ENCODE measurements at places on chromosomes 2 and 18. TPM values are rescaled to one million over a fixed set of nuclear protein-coding genes. Genes with fewer than 3 reads are reported as not detected.
A peak's percentile ranks its signal among the peaks of the same experiment; 100 is the strongest.

GRCh38 chr2:26173776-26174482, 1.0 kb downstream of the GAREM2 start:
- H3K27me3 ChIP-seq: peaks cover 2% of the 10 kb centered on the region
- H3K4me3 ChIP-seq: peak overlapping the region; percentile 70
- H3K27ac ChIP-seq: no peak overlapping the region
- H3K4me1 ChIP-seq: peaks cover 4% of the 10 kb centered on the region
- DNase-seq: no peak

DNA sequence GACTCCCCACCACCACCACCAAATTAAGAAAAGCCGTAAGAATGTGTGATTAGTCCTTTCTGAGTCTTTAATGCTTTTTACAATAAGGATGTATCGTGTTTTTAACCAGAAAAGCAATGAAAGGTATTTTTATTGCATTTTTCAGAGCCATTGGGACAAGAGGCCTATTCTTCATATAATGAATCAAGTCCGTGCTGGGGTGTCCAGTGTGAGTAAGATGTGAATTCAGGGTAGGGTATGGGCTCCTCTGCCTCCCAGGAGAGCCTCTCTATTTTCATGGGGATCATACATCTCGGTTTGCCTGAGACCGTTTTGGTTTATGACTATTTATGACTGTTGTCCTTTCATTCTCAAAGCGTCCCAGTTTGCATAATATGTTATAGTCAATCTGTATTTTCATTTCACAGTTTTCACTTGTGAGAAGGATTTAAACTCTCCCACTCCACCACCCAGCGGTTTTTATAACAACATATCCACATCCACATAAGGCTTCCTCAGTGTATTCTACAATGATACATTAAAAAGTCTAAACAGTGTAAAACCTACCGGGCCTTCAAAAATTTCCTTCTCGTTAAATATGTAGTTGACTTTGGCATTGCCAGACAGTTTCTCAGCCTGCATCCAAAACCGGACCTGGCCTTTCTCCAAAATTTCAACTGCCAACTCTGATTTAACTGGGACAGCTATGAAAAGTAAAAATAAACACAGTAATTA, 80.8 kb upstream of the LPIN2 start:
- H3K4me1 ChIP-seq: no peaks in the 10 kb centered on the region
- no peak overlapping the region for H3K4me3 ChIP-seq
- H3K27me3 ChIP-seq: no peaks in the 10 kb centered on the region
- H3K36me3 ChIP-seq: no peaks in the 10 kb centered on the region
- DNase-seq: no peak

- no peak overlapping the region for H3K4me3 ChIP-seq
- H3K4me1 ChIP-seq: peaks cover 11% of the 10 kb centered on the region
- no peak overlapping the region for H3K27ac ChIP-seq
- H3K27me3 ChIP-seq: peaks cover 21% of the 10 kb centered on the region
- no peaks in the 10 kb centered on the region for H3K36me3 ChIP-seq
- no peak for DNase-seq
Observed at GRCh38 chr18:36189486-36189885, 2.2 kb downstream of the MOCOS start.

GRCh38 chr2:165818920-165819319, 24.9 kb upstream of the GALNT3 start:
- H3K27ac ChIP-seq: no peak overlapping the region
- no peaks in the 10 kb centered on the region for H3K36me3 ChIP-seq
- no peaks in the 10 kb centered on the region for H3K27me3 ChIP-seq
- H3K4me1 ChIP-seq: no peaks in the 10 kb centered on the region

GRCh38 chr2:233012301-233012971, 620 bp downstream of the NGEF start:
- no peaks in the 10 kb centered on the region for H3K27me3 ChIP-seq
- H3K4me3 ChIP-seq: no peak overlapping the region
- H3K36me3 ChIP-seq: no peaks in the 10 kb centered on the region
- no peaks in the 10 kb centered on the region for H3K4me1 ChIP-seq

- H3K4me3 ChIP-seq: no peak overlapping the region
- H3K36me3 ChIP-seq: no peaks in the 10 kb centered on the region
- no peak for DNase-seq
- no peaks in the 10 kb centered on the region for H3K27me3 ChIP-seq
Observed at GRCh38 chr2:1400943-1401735, 12.1 kb upstream of the TPO start.

DNA sequence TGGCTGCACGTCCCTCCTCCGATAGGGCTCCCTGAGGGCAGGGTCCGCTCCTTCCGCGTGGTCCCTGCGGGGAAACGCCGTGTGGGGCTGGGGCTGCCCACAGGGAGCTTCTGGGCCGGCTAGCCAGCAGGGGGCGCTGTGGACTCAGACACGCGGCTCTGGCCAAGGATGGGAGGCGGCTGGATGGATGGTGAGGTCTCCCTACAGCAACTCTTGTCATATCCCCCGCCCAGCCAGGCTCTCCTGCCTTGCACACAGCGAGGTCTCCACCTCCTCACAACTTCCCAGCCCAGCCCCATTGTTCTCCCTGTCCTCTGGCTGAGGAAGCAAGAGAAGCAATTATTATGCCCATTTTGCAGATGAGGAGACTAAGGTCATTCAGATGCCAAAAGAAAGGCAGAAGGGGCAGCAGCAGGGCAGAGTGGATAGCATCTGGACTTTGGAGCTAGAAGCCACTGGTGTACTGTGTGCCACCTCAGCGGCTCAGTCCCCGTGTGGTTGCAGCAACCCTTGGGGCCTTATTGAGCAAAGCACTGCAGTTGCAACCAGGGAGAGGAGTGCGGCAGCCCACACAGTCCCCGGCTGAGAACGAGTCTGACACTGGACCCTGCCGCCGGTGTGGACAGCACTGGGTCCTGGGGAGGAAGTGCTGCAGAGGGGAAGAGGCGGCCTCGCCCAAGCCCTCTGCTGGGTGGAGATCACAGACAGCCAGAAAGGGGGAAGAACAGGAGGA, 99.0 kb downstream of the ZFP36L2 start:
- H3K27me3 ChIP-seq: no peaks in the 10 kb centered on the region
- no peaks in the 10 kb centered on the region for H3K36me3 ChIP-seq
- no peak overlapping the region for H3K27ac ChIP-seq
- H3K4me1 ChIP-seq: no peaks in the 10 kb centered on the region

GRCh38 chr18:76686737-76687231, 135.6 kb upstream of the ZNF236 start:
- H3K4me1 ChIP-seq: no peaks in the 10 kb centered on the region
- H3K27me3 ChIP-seq: no peaks in the 10 kb centered on the region
- peak; percentile 67 for DNase-seq
- no peak overlapping the region for H3K4me3 ChIP-seq

GRCh38 chr2:58601017-58601416, 359.9 kb upstream of the FANCL start:
- no peak overlapping the region for H3K27ac ChIP-seq
- no peak overlapping the region for H3K4me3 ChIP-seq
- no peak for DNase-seq

DNA sequence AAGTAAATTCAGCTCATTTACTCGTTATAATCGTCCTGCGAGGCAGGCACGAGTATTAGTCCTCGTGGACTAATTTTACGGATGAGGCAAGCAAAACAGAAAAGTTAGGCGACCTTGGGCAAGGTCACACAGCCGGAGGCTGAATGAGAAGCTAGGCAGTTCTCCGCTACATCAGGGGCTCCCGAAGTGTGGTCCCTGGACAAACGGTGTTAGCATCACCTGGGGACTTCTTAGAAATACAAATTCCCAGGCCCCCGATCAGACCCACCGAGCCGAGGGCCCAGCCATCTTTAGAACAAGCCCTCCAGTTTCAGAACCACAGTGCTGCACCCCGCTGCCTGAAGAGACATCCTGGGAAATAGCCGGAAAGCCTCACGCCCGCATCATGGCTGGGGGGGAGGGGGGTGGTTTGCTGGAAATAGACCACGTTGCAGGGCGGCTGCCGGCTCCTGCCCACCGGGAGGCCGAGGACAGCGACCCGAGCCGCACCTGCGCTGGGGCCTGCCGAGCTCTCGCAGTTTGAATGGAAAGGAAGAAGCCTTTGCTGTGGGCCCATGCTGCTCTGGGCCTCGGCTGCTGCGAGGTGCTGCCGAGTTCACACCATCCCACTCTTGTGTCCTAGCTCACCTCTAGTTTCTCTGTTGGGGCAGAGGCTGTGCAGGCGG, 72.2 kb downstream of the TFCP2L1 start:
- H3K27me3 ChIP-seq: no peaks in the 10 kb centered on the region
- no peak overlapping the region for H3K4me3 ChIP-seq
- no peak overlapping the region for H3K27ac ChIP-seq
- no peak for DNase-seq

- no peak overlapping the region for H3K27ac ChIP-seq
- H3K4me1 ChIP-seq: peaks cover 3% of the 10 kb centered on the region
- no peaks in the 10 kb centered on the region for H3K27me3 ChIP-seq
- no peak for DNase-seq
- H3K4me3 ChIP-seq: no peak overlapping the region
Observed at GRCh38 chr2:74873678-74874640, 40.0 kb downstream of the HK2 start.

DNA sequence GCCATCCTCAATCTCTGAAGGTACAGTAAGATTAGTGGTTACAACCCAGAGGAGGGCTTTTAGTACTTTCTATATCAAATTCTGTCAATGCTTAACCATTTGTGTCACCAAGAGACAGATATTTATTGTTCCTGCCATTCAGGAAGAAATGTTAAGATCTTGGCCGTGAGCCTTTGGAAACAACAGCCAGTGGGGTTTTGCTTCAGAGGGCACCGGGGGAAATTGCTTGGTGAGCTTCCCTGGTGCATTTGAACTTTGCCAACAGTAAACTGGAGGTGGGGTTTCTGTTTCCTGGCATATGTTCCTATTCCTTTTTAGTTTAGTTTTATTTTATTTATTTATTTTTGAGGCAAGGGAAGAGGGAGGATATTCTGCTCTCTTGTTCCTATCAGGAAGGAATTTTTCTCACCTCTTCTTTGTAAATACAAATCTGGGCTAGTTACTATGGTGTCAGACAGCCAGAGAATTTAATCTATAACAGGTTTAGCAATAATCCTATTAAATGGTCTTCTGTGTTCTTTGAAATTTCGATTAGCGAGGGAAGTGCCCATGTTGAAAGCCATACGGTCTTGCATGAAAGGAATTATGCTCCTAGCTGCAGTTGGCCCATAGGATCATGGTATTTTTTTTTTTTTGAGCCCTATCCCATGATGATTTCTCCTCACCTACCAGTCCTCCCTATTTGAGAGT, 95.7 kb downstream of the MAIP1 start:
- DNase-seq: no peak
- H3K4me3 ChIP-seq: no peak overlapping the region
- no peaks in the 10 kb centered on the region for H3K36me3 ChIP-seq
- H3K4me1 ChIP-seq: no peaks in the 10 kb centered on the region

DNA sequence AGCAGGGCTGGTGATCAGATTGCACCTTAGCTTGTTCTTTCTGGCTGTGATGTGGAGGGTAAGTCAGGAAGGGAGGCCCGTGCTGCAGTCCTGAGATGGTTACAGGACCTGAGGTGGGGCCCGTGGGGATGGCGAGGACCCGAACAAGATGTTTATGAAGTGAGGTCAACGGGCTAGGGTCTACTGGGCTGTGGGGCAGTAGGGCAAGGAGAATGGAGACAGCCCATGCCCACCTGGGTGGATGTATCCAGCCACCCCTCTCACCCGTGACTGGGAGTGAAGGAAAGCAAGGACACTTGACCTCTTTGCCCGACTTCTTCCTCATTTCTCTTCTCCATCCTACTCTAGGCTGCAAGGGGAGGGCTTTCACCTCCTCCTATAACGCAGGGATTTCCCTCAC, 18.0 kb downstream of the PTMA start:
- H3K4me1 ChIP-seq: peaks cover 2% of the 10 kb centered on the region
- no peak overlapping the region for H3K27ac ChIP-seq
- DNase-seq: no peak
- H3K4me3 ChIP-seq: no peak overlapping the region

- no peak overlapping the region for H3K27ac ChIP-seq
- peaks cover 62% of the 10 kb centered on the region for H3K27me3 ChIP-seq
- no peaks in the 10 kb centered on the region for H3K36me3 ChIP-seq
- H3K4me3 ChIP-seq: peak overlapping the region; percentile 54
Observed at GRCh38 chr2:156329031-156329926, 3.2 kb downstream of the NR4A2 start.

GRCh38 chr2:37489041-37489456, 144.6 kb downstream of the QPCT start:
- no peak for DNase-seq
- no peaks in the 10 kb centered on the region for H3K27me3 ChIP-seq
- H3K4me3 ChIP-seq: no peak overlapping the region
- no peaks in the 10 kb centered on the region for H3K36me3 ChIP-seq
- H3K4me1 ChIP-seq: no peaks in the 10 kb centered on the region

DNA sequence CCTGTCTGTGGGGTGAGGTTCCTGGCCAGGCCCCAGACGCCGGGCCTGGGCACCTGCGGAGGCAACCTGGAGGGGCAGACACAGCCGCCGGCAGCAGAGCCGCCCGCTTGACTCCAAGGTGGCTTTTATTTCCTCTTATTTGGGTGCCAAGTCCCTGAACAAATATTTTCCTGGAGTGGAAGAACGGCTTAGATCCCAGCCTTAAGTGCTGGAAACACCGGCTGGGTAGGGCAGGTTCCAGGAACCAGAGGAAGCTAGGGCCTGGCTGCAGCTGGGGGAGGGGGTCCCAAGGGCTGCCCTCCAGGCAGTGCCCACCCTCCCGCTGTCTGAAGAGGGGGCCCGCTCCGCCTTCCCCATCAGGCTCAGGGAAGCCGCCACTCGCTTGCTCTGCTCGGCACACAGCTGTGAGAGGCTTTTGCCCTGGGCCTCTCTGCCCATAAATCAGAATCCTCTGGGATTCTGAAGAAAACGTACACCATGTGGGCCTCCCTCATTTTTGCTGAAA, 28.2 kb downstream of the SDC1 start:
- no peak overlapping the region for H3K27ac ChIP-seq
- H3K27me3 ChIP-seq: no peaks in the 10 kb centered on the region
- H3K4me1 ChIP-seq: no peaks in the 10 kb centered on the region
- H3K4me3 ChIP-seq: no peak overlapping the region
- H3K36me3 ChIP-seq: no peaks in the 10 kb centered on the region

GRCh38 chr2:44169155-44169898, 652 bp downstream of the PPM1B start:
- peaks cover 2% of the 10 kb centered on the region for H3K4me1 ChIP-seq
- peak overlapping the region; percentile 80 for H3K27ac ChIP-seq
- H3K4me3 ChIP-seq: peak overlapping the region; percentile 100
- no peaks in the 10 kb centered on the region for H3K36me3 ChIP-seq
- no peaks in the 10 kb centered on the region for H3K27me3 ChIP-seq

- H3K36me3 ChIP-seq: no peaks in the 10 kb centered on the region
- no peak for DNase-seq
- no peak overlapping the region for H3K27ac ChIP-seq
- H3K4me1 ChIP-seq: no peaks in the 10 kb centered on the region
Observed at GRCh38 chr2:222318026-222318711, 19.4 kb upstream of the PAX3 start.

RUFY4 gene
- not detected for total RNA-seq

CHST9 gene
- 25.3 TPM for total RNA-seq

ELOA2 gene
- total RNA-seq: not detected

FBXO41 gene
- 14.3 TPM for total RNA-seq

DOK6 gene
- total RNA-seq: 0.50 TPM

NDUFS1 gene
- 97.0 TPM for total RNA-seq

NUP35 gene
- total RNA-seq: 48.7 TPM

All from H1 (cell line).